ENCODE measurements at places on chromosomes 7 and 10.

DNA sequence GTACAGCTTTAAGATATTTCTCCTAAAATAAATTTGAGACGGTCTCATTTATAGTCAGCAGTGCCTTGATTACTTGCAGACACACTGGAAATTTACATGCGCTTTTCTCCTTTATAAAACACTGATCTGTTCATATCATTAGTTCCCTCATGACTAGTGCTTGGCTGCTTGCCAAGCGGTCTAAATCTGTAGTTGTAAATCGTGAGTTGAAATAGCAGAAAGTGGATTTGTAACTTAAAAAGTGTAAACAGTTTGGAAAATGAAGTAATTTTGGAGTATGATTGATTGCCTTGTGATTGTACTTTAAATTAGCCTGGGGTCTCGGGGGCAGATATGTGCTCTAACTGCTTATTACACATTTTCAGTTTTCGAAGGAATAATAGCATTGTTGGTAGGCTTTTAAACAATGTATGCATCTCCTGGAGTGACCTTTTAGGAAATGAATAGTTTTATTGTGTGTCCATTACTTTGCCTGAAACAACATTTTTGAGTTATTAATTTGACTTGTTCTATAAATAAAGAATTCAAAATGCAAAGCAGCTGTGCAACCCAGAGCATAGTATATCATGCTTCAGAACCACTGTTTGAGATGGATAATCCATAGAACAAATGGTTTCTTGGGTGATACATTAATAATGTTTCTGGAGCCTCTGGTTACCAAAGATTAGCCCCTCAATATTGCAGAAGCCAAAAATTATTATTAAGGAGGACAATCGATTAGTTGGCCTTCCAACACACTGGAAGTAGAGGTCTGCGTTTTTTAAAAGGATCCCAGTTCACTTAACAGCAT lies 73.3 kb downstream of the ARID5B start:
- no peak for DNase-seq

DNA sequence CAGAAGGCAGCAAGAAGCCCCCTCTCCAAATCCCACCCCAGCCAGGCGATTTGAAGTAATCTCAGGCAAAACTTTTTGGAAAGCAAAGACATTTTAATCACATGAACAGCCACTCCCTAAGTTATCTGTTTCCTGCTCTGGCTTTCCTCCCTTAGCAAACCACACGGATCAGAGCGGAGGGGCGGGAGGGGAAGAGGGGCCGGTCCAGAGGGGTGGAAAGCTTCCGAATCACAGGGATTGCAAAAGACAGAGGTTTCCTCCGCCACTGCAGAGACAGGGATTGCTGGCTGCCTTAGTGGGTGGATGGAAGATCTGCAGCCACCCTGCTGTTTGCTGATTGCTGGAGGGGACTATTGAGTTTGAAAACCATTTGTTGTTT lies 41.2 kb downstream of the ZCCHC24 start:
- no peak for DNase-seq

- no peak for DNase-seq
Measured at GRCh38 chr10:125158275-125158600, 2.1 kb downstream of the CTBP2 start.

DNA sequence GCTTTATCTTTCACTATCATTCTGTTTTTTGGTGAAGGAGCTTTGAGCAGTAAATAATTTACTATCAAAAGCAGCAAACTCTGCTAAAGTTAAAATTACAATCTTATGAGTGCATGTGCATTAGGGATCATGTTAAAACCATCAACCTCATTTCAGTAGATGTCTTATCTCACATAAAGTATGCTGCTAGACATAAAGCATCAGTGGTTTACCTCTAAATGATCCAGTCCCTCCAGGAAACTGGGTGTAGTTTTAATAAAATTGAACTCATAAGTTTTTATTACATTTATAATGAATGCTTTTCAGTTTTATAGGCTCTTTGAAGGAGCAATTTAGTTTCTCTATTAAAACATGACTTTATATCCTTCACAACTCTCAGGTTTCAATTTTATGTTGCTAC lies 108.7 kb downstream of the LRRN3 start:
- no peak for DNase-seq

DNA sequence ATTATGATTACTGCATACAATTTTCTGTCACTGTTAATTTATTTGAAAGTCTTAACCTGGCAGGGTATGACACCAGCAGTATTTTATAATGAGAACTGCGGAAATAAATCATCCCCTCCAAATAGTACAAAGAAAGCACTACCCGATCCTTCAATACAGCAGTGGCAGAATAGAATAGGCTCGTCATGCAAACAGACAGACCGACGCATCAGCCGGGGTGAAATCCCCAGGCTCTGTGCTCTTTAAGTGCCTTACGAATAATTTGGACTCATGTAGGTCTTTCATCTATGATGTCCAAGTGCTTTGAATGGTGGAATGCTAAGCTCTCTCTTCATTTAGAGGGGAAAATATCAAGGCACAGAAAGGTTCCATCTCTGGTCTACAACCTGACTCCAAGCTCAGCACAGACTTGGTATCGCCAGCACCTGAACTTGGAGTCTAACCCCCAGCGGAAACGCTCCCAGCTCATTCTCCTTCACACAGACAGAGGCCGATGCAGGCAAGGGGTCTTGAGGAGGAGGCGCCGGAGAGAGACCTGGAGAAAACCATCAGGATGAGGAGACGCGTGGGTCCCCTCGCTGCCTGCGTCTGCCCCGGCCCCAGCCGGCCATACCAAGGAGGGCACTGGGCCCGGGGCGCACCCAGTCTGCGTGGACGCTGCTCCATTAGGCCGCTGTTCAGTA lies 568.1 kb upstream of the MKI67 start:
- DNase-seq: no peak

DNA sequence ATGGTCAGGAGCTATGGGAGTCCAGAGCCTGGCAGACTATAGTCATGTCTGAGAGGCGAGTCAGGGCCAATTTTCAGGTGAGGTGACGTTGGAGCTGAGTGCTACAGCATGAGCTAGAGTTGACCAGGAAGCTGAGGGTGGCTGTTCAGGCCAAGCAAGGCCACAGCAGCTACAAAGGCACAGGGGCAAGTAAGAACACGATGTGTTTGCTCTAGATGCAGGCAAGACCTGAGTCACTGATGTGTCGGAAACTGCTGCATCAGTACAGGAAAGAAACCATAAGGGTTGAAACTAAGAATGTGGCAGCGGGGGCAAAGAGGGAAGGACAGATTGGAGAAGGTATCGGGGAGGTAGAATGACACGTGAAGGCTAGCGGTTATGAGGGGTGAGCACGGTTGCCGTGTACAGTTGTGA lies 11.8 kb upstream of the RRP12 start:
- DNase-seq: peak; percentile 88

GRCh38 chr7:151232917-151233701 lies 826 bp downstream of the CHPF2 start:
- DNase-seq: peak; percentile 83

GRCh38 chr7:2911466-2911865 lies 67.4 kb upstream of the GNA12 start:
- no peak for DNase-seq

- no peak for DNase-seq
Measured at GRCh38 chr7:11130601-11131000, 156.9 kb downstream of the PHF14 start.

GRCh38 chr10:24882047-24882698 lies 70.2 kb downstream of the PRTFDC1 start:
- peak; percentile 71 for DNase-seq

DNA sequence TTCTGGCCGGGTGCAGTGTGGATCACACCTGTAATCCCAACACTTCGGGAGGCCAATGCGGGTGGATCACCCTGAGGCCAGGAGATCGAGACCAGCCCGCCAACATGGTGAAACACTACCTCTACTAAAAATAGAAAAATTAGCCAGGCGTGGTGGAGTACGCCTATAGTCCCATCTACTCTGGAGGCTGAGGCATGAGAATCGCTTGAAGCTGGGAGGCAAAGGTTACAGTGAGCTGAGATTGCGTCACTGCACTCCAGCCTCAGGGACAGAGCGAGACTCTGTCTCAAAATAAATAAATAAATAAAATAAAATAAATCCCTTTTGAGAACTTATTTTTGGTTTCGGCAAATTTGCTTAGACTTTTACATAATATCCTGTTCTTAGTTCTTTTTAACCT lies 31.3 kb upstream of the ATP6V0A4 start:
- DNase-seq: no peak

DNA sequence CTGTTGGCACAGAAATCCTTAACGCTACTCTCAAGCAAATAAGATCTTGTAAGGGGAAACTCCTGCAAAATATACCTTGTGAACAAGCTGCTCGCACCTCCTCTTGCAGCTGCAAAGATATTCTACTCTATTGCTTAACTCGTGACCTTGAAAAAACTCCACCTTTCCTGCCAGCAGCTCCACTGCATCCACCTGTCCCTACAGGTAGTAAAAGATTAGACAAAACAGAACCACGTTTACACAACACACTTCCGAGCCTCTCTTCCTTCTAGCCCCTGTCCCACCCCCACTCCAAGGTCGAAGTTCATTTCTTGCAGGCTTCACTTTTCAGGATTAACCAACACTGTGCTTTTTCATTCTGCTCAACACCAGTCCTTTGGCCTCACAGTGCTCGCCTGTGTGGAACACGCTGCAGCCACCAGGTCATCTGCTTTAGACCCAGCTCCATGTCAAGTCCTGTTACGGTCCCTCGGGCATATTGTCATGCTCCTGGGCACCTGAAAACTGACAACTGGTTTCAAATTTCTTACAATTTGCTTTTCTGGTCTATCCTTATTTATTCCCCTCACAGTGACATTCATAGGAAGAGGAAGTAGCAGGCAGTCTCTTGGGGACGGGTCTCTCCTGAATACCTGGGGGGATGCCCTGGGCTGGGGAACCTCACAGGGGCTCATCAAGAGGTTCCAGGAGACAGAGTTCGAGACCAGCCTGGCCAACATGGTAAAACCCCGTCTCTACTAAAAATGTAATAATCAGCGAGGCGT lies 165.8 kb upstream of the KLF14 start:
- no peak for DNase-seq

DNA sequence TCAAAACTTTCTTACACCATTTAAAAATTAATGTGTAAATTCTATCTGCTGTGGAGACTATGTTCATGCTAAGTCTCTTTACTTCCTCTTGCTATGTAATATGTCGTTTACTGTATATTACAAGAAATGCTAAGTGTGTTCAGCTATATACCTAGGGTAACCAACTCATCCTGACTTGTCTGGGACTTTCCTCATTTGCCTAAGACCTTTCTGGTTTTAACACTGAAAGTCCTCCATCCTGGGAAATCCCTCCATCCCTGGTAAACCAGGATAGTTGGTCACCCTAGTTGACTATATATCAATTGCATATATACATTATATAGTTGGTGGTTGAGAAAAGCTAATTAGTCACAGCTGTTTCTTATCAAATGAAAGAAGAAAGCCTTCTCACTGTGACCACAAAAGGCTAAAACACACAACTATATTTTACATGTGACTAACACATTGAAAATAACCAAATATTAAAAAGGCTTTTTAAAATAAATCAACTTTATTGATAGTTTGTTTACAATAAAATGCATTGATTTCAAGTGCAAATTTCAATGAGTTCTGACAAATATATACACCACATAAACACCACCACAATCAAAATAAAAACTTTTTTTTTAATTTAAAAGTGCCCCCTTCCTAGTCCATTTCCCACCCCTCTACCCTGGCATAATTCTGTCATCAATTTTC lies 167.7 kb upstream of the INHBA start:
- DNase-seq: peak; percentile 29

DNA sequence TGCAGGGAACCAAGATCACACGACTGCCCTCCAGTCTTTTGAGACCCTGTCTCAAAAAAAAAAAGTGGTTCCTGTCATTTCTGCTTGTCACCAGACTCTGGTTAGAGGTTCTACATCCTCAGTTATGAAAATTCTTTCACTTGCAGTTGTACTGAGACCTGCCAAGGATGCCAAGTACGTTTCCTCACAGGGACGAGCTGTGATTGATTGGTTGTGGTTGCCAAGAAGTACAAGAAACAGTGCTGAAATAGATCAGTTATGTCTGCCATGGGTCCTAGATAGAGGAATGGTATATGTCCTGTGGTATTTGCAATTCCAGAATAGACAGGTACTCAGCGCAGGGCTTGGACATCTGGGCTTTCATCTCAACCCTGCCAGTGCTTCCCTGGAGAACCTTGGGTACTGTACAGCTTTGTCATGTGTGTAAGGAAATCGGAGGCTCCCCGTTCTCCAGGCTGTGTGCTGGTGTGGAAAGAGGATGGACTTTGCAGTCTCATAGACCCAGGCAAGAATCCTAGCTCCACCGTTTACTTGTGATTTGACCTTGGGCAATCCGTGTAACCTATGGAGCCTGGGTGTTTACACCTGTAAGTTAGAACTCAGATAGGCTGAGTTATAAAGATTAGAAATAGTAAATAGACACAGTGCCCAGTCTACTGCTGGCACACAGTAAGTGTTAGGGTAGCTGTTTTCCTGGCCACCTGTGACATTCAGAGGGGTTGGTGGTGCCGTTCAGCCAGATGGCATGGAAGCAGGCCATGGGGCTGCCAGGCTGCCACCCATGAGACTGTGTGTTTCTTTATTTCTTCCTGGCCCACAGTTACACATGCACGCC lies 53.0 kb downstream of the COL13A1 start:
- DNase-seq: no peak

DNA sequence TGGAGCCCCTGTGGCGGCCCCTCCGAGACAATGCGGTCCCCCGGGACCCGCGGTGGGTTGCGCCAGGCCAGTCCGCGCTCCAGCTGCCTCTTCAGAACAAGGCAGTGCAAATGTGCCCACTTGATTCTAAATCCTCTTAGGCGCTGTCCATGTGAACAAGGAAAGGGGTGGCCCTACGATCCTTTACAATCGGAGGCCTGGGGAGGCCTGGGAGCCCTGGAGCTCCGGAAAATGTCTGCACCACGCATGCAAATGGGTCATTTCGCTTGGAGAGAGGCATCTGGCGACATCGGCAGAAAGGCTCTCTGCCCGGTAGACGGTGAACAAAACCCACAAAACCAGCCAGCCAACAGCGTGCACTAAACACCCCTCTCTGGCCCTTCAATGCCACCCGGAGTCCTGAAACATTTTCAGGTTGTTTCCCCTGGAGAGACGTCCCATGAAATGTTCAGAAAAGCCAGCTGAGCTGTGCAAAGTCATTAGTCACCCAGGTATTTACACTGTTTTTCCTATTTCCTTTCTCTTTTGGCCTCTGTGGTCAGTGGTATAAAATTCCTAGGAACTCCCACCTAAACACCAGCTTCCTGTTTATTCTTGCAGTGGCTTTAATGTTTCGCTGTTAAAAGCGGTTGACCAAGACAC lies 102.8 kb upstream of the ZNF438 start:
- peak; percentile 20 for DNase-seq

GRCh38 chr10:366186-366585 lies 230.9 kb downstream of the ZMYND11 start:
- no peak for DNase-seq

All from activated naive CD4-positive, alpha-beta T cell treated with anti-CD3 and anti-CD28 coated beads for 36 hours (primary cell).